Activated T-helper 1 cell treated with anti-CD3 and anti-CD28 coated beads, Interleukin-12 subunit alpha, Interleukin-12 subunit beta, Interleukin-2, Interleukin-4 antibody, amounts not matched to agents 30 ng/mL and 10 ng/mL and 1 ng/mL, durations not matched to agents 14 hours and 24 hours and 36 hours (primary cell): ENCODE measurements at places on chromosomes 1 and 21.

DNA sequence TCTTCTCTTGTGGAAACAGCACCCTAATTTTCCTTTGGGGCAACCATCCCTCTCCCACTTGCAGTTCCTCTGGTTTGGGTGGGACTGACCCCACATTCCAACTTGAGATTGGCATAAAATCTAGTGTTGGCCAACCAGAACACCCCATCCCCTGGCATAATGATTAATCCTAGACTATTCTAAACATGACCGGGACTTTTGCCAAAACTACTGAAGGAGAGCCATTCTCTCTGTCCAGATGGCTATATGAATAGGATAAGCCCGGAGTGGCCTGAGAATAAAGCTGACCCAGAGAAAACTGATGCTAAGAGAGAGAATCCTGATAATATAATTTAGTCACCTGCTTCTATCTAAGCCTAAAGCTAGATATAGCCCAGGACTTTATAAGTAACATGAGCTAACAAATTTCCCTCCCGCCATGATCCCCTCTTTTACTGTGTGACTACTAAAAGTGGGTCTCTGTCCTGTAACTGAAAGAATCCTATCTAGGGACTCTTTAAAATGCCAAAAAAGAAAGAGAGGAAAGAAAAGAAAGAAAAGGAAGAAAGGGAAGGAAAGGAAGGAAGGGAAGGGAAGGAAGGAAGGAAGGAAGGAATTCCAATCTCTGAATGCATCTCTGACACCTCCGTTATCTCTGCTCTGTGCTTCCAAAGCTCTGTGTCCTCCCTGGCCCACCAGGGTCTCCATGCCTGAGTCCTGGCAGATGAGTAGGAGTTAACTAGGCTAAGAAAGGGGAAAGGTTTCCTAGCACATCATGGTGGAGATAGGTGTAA, 28.0 kb upstream of the NRDC start:
- no peak for DNase-seq

GRCh38 chr1:203686091-203686632, 59.5 kb downstream of the ATP2B4 start:
- no peak for DNase-seq

- DNase-seq: peak; percentile 86
Observed at GRCh38 chr1:154328318-154329151, 3.2 kb downstream of the ATP8B2 start.

- DNase-seq: no peak
Observed at GRCh38 chr1:84668185-84668584, 22.1 kb downstream of the SSX2IP start.

DNA sequence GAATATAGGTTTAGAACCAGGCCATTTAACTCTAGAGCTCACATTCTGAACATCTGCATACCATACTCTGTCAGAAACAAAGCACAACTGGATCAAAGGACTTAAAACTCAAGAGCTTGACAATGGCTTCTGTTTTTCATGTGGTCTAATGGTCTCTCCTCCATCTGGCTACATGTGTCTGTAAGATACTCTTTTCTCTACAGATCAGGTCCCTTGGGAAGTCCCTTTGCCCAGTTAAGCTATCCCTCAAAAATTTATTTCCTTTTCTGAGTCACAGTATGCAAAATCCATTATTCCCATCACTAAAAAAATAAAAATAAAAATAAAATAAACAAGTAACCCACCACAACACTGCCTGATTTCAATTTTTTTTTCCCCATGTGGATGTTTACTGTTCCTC, 357.0 kb upstream of the PRMT6 start:
- DNase-seq: no peak

- peak; percentile 45 for DNase-seq
Observed at GRCh38 chr1:92953491-92953890, 7.8 kb downstream of the DIPK1A start.

GRCh38 chr1:13892198-13892597, 192.2 kb downstream of the PRDM2 start:
- no peak for DNase-seq

GRCh38 chr1:228740543-228741317, 5.5 kb downstream of the RHOU start:
- no peak for DNase-seq
